NCI-H510A treated with DMSO at 0.1 percent for 48 hours (cell line): ENCODE measurements at places on chromosomes 7 and 10.

GRCh38 chr7:117324960-117325359 lies 2.1 kb upstream of the WNT2 start:
- DNase-seq, result no peak

DNA sequence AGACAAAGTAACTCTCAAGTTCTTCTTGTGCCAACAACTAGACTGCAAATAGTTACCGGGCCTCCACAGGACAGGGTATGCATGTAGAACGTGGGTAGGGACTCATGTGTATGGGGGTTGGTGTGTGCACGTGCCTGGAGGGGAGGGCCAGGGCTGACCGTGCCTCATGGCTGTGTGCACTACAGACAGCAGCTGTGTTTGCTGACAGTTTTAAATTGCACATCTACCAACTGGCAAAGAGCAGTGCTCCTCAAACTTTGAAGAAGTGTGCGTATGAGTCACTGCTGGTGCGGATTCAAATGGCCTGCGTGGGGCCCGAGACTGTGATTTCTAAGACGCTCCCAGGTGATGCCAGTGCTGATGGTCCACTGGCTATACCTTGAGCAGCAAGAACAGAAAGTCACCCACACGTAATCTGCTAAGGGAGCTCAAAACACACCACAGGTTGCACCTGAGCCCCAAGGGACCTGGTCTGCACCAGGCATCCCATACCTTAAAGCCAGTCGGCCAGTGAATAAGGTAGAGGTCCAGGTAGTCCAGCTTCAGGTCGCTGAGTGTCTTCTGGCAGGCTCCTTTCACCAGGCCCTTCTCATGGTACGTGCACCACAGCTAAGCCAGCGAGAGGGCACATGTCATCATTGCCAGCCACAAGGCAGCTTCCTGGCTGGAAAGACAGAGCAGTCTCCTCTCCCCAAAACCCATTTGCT lies 8.5 kb downstream of the AKR1B1 start:
- peak; percentile 4 for DNase-seq

DNA sequence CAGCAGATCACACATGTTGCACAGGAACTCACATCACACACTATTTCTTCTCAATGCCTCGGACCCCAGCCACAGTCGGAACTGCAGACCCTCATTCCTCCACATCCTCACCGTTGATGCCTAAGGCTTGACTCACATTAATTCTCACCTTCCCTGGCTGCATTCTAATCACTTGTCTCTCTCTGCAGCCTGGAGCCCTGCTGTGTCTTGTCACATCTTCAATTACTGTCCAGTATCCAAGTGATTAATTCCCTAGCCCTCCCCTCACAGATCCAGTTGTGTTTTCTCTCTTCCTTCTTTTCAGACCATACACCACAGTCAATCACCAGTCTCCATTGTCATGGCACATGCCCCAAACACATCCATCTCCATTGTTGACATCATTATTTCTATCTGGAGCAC lies 592.4 kb upstream of the IGFBP3 start:
- no peak for DNase-seq

DNA sequence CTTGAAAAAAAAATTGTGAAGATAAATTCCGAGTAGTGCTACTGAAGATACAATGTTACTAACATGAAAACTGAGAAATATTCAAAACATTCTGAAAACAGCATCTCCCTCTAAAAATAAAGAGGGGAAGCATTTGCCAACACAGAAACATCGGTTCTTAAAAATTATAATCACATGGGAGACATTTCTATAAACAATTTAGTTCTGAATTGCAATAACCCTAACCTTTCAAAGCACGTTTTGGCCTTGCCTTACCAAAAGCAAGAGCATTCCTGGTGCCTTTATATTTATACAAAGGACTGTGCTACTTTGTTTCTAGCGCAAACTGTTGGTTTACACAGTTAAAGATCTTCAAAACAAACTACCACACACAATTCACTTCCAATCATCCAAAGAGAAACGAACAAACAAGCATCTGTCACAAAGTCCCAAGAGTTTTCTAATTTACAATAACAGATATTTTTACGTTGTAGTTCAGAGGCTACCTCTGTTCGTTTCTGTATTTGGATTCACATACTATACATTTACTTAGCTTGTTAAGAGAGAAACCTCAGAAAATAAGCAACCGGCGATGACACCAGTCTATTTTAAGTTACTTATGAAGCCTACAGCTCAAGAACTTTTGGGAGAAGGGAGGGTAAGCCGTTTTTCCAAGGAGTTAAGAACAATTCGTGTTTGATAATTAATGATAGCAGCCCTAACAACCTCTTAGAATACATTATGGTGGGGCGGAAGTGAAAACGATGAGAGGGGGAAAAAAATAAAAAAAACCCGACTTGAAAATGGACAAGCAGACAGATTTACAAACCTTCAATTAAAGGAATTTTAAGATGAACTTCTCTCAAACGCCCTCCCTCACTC lies 1.3 kb downstream of the ABI1 start:
- no peak for DNase-seq

DNA sequence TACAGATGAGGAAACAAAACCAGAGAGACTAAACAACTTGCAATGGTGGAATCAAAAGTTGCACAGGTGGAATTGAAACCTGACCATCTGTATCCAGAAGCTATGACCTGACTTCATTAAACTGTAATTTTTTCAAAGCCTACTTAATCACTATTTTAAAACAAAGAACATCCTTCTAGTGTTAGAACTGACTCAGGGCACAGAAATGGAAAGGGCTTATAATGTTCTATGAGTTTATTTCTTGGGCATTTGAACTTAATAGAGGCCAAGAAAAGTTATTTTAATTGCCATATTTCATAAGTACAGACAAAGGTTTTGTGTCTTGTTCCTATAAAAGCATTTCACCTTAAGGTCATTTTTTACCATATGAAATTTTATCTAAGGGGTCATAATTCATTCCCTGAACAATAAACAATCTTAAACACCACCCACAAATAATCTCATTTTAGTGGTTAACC lies 8.8 kb downstream of the ITGB1 start:
- no peak for DNase-seq

- DNase-seq, result no peak
Observed at GRCh38 chr7:127114742-127115265, 137.9 kb downstream of the GRM8 start.

GRCh38 chr7:7596176-7596575 lies 29.5 kb downstream of the MIOS start:
- DNase-seq, result no peak

- DNase-seq, result no peak
Observed at GRCh38 chr10:23804125-23804524, 365.2 kb downstream of the OTUD1 start.

DNA sequence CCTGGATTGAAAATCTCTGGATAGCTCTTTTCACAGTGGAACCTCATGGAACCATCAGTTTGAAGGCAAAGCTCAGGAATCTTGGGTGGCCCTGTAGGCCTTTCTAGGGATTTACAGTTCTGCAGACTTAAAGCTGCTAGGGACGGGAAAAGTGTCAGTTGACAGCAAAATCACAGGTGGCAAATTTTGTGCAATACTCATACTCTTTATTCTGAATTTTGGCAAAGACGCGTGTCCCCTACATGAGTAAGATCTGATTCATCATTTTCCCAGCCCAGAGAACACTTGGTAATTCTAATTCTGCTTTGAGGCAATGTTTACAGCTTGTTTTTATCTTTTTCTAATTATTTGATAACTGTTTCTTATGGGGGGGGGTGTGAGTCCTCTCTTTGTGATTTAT lies 3.6 kb downstream of the LRRC17 start:
- DNase-seq, result no peak

- no peak for DNase-seq
Observed at GRCh38 chr7:71308096-71308495, 176.2 kb downstream of the GALNT17 start.

DNA sequence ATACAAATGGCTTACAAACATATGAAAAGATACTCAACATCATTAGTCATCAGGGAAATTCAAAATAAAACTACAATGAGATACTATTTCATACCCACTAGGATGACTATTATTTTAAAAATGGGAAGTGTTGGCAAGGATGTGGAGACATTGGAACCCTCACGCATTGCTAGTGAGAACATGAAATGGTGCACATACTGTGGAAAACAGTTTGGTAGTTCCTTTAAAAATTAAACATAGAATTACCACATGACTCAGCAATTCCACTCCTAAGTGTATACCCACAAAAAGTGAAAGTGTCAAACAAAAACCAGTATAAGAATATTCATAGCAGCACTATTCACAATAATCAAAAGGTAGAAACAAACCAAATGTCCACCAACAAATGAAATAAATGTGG lies 48.5 kb upstream of the SHTN1 start:
- no peak for DNase-seq

- no peak for DNase-seq
Observed at GRCh38 chr7:129675521-129675920, 64.0 kb downstream of the NRF1 start.

GRCh38 chr7:63900394-63901203 lies 98.0 kb upstream of the ZNF722 start:
- DNase-seq, result peak; percentile 81

GRCh38 chr10:113930482-113931057 lies 76.1 kb downstream of the NHLRC2 start:
- no peak for DNase-seq

DNA sequence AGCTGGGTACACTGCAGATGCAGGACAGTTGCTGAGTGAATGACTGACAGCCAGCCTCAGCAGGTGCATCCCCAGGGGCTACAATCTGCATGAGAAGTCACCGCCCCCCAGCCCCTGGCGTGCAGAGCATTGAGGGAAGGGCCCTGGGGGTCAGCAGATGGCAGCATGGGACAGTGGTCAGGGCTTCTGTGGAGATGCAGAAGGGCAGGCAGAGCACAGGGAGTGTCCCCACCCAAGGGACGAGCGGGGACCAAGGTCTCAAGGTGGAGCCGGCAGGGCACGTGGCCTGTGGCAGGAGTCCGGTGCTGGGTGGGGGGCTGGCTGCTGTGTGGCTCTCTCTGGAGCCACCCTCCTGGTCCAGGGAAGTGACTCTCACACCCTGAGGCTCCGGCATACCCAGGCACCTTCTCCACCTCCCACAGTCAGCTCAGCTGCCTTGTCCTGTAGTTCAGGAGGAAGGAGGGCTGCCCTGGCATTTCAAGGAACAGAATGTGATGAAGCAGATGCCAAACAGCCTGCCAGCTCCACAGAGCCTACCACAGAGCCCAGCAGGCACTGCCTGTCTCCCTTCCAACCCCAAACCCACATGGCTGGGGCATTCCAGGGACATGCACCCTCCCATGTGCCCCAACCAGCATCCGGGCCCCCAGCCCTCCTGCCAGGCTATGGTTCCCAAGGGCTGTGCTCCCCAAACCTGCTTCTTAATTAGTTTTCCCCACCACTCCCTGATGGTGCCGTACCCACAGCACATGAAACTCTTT lies 114.5 kb downstream of the TMEM130 start:
- no peak for DNase-seq

GRCh38 chr7:73770860-73771670 lies 995 bp upstream of the CLDN3 start:
- DNase-seq, result no peak
